ENCODE measurements at places on chromosomes 3 and 15.

- DNase-seq, result peak; percentile 15
These were observed 27.9 kb downstream of the EIF1B start for GRCh38 chr3:40337136-40338108.

- no peak for DNase-seq
These were observed 108.4 kb downstream of the CORO2B start for GRCh38 chr15:68687136-68687735.

GRCh38 chr15:78131295-78132061 lies at the start of gene CIB2:
TSS of gene CIB2 (minus strand) at chr15:78131445. CDS start at chr15:78131215, 230 bp downstream.
- DNase-seq, result peak; percentile 85

- DNase-seq, result no peak
These were observed 111.8 kb upstream of the DPH6 start for GRCh38 chr15:35657679-35658311.

- DNase-seq, result no peak
These were observed 9.2 kb upstream of the TRAK1 start for GRCh38 chr3:42081838-42082473.

GRCh38 chr15:83685916-83686332 lies 32.0 kb downstream of the ADAMTSL3 start:
- DNase-seq, result no peak

GRCh38 chr3:101169516-101169915 lies 150.9 kb downstream of the IMPG2 start:
- no peak for DNase-seq

- DNase-seq, result no peak
These were observed 133.8 kb upstream of the IQSEC1 start for GRCh38 chr3:13206799-13207577.

DNA sequence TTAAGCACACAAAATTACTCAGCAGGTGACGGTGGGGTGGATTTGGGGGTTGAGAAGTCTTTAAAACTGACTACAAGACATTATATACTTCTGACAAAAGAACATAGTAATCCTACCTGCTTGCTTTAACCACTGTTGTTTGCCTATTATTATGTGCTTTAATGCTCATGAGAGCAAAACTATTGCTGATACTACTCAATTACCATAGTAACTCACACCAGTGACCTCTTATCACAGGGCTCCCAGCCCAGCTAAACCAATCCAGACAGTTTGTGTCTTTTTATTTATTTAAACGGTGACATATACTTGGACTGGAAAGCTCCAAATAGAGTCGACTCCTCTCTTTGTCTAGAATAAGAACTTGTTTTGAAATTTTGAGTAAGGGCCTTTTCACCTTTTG lies 42.8 kb upstream of the FEZF2 start:
- no peak for DNase-seq

GRCh38 chr3:127457546-127458145 lies 132.9 kb downstream of the TPRA1 start:
- no peak for DNase-seq

GRCh38 chr15:46955576-46955975 lies 761.7 kb upstream of the SEMA6D start:
- no peak for DNase-seq

GRCh38 chr3:100993309-100993708 lies at the start of gene ABI3BP:
TSS of gene ABI3BP (minus strand) at chr3:100993421. CDS start at chr3:100993384, 37 bp downstream.
- DNase-seq, result peak; percentile 36

DNA sequence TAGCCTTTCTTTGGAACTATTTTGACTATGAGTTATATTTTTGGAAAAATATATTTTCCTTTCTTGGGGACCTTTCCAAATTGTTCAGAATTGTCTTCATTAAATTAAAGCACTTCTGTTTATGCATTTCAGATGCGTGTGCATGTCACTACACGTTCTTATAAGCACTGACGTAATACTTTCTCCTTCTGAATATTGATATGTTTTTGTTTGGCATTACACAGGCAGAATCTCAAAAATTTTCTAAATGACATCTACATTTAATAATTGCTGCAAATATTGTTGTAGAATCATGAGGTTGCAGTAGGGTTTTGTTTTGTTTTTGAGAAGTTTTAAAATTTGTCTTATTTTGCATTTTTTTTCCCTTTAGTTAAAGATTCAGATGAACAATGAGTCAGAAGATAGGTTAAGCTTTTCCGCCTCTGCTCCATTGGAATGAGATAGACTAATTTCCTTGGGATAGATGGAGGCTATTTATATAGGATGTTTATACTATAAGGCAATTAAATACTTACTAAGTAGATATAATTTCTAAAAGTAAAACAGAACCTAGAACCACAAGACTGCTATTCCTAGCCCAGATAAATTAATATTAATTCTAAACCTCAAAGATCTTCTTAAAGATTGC lies 110.8 kb downstream of the MBNL1 start:
- DNase-seq, result no peak

- no peak for DNase-seq
These were observed 416.3 kb upstream of the MEIS2 start for GRCh38 chr15:37516621-37517020.

GRCh38 chr3:110685630-110686029 lies 386.0 kb upstream of the NECTIN3 start:
- DNase-seq, result no peak

DNA sequence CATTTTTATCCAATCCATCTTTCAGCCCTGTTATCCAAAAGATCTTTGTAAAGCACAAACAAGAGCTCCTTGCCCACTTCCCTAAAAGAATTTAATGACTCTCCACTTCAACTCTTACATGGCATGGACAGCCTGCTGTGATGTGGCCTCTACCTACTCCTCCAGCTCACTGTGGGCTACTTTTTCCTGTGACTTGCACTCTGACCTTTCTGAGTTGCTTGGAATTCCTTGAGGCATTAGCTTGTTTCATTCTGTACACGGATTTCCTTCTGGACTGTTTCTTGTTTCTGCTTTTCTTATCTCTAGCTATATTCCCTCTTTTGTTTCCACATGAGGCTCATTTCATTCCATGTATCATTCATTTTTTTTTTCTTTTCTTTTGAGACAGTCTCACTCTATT lies 15.2 kb downstream of the QTRT2 start:
- no peak for DNase-seq

DNA sequence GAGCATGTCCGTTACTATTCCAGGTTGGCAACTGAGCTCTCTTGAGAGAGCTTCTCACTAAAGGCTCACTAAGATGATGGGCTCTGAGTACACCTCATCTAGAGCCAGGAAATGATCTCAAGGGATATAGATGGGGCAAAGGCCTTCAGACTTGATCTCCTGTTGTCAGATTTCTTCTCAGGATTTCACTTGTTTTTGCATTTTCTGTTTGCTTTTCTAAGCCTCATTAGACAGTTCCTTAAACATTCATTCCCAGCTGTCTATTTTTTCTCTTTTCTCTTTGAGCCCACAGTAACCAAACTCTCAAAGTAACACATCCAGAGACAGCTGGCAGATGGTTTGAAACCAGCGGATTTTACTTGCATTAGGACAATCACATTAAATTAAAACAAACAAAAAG lies 28.4 kb upstream of the ARL8B start:
- DNase-seq, result no peak

GRCh38 chr15:95987886-95988573 lies 342.5 kb upstream of the NR2F2 start:
- DNase-seq, result peak; percentile 6

- no peak for DNase-seq
These were observed 128.7 kb upstream of the SLC2A2 start for GRCh38 chr3:171155122-171155700.

DNA sequence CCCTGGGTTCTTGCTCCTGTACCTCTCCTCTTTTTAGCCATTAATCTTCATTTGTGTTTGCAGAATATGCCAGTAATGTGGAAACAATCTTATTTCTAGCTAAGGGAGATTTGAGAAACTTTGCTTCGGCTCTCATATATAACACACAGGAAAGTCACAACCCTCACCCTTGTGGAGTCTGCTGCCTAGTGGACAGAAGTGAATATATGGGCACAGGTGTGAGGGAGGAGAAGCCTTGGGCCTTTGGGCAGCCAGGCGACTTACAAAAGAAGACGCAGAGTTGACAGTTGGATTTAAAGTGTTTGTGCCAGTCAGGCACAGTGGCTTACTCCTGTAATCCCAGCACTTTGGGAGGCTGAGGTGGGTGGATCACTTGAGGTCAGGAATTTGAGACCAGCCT lies 181.8 kb upstream of the TBL1XR1 start:
- DNase-seq, result peak; percentile 25

DNA sequence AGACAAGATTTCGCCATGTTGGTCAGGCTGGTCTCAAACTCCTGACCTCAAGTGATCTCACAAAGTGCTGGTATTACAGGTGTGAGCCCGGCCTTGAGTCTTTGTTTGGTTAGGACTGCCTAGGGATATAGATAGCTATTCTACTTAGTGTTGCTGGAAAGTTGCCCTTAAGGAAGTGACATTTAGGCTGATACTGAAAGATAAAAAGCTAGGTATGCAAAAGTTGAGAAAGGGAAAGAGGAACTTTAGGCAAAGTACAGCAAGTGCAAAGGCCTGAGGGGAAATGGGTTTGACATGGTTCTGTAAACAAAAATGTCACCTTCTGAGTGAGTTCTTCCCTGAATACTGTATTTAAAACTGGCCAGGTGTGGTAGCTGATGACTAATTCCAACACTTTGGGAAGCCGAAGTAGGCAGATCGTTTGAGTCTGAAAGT lies 111.5 kb downstream of the ZNF609 start:
- peak; percentile 52 for DNase-seq

- DNase-seq, result no peak
These were observed 8.2 kb downstream of the HDC start for GRCh38 chr15:50257332-50257731.

DNA sequence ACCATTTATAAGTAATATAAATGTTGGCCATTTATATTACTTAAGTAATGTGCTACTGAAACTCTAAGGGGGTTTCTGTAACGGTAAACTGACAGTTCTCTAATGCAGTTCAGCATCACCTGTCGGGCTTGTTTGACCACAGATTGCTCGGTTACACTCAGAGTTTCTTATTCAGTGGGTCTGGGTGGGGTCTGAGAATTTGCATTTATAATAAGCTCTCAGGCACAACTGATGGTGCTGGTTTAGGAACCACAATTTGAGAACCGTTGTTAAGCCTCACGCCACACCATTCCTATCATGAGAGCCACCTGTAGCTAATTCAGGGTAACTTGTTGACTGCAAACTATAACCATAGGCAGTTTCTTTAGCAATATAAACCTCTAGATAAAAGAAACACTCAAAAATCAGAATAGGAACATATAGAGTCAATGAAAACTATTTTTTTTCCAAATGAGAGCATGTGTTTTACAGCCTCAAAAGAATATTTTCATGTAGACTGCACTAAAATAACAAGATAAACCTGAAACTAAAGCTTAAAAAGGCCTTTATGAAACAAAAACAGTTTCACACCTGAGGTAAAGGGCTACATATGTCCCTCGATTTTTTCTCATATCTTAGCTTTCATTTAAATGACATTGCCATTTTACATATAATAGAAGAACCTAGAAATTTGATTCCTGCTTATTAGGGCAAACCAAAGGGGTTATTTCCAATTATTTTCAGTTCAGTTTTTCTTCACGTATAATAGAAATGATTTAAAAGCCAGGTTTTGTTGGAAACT lies 604.8 kb downstream of the UNC13C start:
- no peak for DNase-seq

- peak; percentile 60 for DNase-seq
These were observed 1.5 kb downstream of the IGF2BP2 start for GRCh38 chr3:185823078-185824044.

DNA sequence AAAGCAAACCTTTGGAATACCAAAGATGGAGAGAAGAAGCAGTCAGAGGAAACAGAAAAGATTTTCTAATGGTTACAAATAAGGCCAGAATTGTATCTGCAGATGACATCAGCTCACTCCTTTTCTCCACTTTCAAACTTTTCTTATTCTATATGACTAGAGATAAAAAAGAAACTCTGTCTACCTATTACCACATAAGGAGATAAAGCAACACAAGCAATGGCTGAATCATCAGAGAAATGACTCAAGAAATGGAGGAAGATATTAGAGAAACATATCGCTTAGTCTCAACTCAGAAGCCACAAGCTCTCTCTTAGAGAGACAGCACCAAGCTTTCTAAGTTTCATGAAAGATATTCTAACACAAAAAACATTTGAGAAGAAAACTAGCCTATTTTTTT lies 784.0 kb downstream of the ZPLD1 start:
- no peak for DNase-seq

DNA sequence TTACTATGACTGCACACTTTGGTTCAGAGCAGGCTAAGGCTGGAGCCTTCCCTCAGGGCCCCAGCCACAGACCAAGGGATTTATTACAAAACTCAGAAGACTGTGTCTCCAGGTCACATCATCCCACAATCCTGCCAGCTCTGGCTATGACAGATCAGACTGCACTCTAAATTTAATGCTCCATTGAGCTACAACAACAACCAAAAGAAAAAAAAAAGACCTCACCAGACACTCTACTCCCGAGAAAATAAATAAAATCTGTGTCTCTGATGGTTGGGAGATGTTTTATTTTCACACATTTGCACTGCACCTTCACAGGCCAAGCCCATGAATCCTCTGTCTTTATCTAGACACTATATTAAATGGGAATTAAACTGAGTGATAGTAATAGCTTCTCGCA lies 50.8 kb upstream of the CTNNB1 start:
- no peak for DNase-seq

DNA sequence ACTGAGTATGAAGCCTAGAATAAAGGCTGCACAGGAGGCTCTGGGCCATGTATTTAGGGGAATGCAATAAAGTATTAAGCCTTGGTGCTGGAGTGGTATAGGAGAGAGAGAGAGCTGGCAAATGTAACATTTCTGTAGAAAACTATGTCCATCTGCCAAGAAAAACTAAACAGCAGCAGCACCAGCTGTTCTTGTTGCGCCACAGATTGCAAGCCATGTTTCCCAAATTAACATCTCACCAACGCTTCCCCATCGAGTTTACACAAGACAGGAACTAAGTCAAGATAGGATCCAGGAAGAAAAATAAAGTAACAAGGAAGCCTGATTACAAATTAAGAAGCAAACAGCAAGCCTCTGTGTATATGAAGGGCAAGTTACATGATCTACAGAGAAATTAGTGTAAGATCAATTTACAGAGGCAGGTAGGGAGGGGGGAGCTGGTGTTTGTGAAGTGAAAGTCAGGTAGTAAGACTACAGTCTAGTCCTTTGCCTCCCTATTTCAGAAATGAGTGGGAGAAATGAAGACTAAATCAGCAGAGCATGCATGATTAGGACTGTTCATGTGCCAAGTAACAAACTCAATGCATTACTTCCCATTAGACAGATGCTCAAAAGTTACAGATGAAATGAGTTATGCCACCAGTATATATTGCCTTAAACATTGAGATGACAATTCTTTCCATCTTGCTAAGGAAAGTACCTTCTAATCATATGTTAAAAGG lies 900.5 kb downstream of the EPHA3 start:
- DNase-seq, result no peak

DNA sequence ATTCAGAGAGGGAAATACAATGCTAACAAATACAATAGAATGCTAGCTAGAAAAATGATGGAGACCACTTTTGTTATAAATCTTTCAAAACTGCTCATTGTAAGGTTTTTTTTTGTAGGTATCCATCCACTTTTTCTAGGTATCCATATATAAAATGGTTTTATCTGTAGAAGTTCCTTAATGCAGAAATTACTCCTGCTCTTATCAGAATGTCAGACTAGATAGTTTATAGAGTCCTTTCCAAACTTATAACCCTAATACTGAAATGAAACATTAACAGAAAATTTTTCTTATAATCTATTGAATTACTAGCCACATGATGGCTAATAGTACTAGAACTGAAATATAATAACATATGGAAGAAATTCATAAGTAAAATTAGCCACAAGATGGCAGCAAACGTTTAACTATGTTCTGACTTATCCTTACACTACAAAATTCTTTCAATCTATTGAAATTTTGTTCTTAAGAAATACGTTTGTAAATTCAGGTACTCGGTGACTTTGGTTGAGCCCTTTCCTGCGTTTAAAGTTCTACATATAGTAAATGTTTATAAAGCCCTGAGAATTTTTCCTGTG lies 58.5 kb downstream of the ECT2 start:
- peak; percentile 33 for DNase-seq

Data from mesendoderm (in vitro differentiated cells).